ENCODE measurements at places on chromosomes 2 and 18.

GRCh38 chr2:100653449-100654035, 90.7 kb downstream of the PDCL3 start:
- no peak for DNase-seq

GRCh38 chr2:65846989-65847678, 414.7 kb upstream of the SPRED2 start:
- DNase-seq = no peak

GRCh38 chr2:171910494-171910893, 11.8 kb upstream of the HAT1 start:
- DNase-seq = no peak

DNA sequence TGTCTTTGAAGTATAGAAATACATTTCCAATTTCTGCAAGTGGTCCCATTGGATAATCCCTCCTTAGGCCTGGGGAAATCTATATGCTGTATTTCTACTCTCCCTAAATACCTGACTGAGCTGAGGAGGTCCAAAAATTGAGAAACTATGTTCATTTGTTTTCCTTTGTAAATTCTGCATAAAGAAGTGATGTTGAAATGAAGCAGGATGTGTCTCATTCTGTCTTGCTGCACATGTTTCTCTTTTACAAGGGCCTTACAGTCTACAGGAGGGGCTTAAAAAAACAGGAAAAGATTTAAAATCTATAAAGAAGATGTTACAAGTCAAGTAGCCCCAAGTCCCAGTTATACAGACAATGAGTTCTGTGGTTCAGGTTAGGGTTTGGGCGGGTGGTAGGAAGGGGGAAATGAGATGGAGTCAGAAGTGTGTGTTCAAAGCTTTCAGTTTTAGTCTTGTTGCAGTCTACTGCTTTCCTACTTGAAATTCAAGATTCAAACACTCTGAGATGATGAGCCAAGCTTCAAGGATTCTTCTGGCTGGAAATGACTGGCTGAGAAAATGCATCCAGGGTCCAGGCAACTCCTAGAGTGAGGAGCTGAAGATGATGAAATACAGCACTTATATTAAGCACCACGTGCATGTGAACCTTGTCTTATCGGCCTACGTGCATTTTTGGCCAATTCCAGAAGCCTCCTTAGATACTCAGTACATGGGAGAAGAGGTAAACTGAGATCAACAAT, 146.3 kb upstream of the CELF4 start:
- no peak for DNase-seq

GRCh38 chr2:48901416-48901815, 145.9 kb upstream of the LHCGR start:
- no peak for DNase-seq

- no peak for DNase-seq
Observed at GRCh38 chr2:66509326-66509811, 74.4 kb downstream of the MEIS1 start.
